Activated T-cell treated with anti-CD3 and anti-CD28 coated beads for 48 hours (primary cell): ENCODE measurements at places on chromosomes 5 and 9.
A peak's percentile ranks its signal among the peaks of the same experiment; 100 is the strongest.

- DNase-seq: no peak
Observed at GRCh38 chr5:79573983-79574890, 38.0 kb upstream of the TENT2 start.

GRCh38 chr5:160379511-160379910, 9.1 kb upstream of the C1QTNF2 start:
- DNase-seq: no peak

DNA sequence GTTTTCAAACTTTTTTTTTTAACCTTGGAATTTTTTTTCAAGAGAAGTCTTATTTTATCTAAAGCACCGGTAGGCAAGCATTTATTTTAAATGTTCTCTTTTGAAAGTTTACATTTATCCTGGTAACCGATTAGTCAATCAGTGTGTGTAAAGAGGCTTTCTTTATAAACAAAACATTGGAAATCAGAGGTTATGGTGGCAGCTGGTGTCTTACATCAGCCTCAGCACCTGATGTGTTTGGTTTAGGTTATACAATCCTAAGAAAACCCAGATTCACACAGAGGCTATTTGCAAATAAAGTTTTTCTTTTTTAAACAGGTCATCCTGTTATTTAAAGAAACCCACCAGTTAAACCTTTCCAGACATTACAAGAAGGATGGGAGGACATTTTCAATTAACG, 173.3 kb upstream of the GDNF start:
- no peak for DNase-seq

- no peak for DNase-seq
Observed at GRCh38 chr5:112762113-112762810, 24.6 kb downstream of the APC start.

GRCh38 chr9:89794918-89795317, 190.1 kb downstream of the GADD45G start:
- no peak for DNase-seq

DNA sequence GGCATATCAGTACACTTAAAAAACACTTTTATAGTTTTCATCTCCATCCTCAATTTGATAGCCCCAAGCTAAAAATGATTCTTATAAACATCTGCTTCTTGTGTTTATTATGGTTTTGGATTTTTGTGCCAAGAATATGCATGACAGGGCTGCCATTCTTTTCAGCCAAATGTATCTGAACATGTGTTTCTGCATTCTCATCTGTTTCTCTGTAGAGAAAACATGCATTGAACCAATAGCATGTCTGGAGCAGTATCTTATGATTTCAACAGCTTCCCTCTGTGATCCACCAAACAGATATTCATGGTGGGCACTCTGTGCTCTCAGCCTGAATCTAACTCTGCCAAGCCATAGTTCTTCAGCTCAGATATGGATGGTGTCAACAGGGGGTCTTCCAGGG, 99.3 kb upstream of the ERCC6L2 start:
- no peak for DNase-seq

DNA sequence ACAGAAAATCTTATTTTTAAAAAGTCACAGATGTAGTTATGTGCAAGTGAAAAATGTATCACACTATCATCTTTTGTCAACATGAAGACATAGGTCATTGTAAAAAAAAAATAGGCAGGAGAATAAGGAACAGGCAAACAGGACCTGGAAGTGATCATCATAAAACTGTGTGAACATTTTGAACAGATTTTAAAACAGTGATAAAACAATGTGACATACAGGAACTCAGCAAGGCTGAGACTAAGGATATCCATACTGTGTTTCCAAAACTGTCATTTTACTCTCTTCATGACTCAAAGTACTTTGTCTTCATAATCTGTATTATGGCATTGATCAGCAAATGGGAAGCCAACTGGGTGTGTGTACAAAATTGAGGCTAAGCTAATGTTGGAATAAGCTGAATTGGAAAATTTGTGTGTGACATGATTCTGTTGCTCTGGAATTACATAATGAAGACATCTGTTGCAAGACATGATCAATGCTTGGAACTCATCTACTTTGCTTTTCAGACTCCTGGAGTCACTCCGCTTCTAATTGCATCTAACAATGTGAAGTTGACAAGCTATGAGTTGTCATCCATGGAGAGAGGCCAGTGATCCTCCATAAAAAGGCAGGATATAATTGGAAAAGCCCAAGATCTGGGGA, 978.7 kb upstream of the NUDT12 start:
- no peak for DNase-seq

- DNase-seq: no peak
Observed at GRCh38 chr9:34591917-34592866, 2.7 kb upstream of the CNTFR start.

DNA sequence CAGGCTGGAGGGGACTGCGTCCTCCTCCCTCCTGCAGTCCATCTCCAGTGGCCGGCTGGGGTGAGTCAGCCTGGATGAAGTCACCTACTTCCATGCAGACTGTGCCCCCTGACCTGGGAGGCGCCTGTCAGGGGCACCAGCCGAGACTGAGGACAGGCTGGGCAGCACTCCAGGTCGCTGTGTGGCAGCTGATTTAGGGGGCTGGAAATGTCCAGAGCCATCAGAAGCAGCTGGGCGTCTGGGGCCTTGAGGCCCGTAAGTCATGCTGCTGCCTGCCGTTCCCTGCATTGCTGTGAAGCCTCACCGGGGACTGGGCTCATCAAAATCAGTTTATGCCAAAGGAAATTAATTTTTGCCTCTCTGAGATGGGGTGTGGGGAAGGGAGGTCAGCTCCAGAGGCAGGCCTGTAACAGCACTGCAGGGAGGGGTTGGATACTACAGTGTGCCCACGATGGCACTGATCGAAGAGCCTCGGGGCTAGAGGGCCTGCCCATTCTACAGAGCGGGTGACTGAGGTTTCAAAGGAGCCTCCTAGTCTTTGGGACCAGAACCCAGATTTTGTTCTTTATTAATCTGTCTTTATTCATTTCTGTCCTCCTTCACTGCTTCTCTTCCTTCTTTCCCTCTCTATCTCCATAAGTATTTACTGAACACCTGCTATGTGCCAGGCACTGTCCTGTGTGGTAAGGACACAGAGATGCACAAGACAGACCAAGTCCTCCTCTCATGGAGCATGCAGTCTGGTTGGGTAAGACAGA, 70.4 kb upstream of the PSD2 start:
- no peak for DNase-seq

DNA sequence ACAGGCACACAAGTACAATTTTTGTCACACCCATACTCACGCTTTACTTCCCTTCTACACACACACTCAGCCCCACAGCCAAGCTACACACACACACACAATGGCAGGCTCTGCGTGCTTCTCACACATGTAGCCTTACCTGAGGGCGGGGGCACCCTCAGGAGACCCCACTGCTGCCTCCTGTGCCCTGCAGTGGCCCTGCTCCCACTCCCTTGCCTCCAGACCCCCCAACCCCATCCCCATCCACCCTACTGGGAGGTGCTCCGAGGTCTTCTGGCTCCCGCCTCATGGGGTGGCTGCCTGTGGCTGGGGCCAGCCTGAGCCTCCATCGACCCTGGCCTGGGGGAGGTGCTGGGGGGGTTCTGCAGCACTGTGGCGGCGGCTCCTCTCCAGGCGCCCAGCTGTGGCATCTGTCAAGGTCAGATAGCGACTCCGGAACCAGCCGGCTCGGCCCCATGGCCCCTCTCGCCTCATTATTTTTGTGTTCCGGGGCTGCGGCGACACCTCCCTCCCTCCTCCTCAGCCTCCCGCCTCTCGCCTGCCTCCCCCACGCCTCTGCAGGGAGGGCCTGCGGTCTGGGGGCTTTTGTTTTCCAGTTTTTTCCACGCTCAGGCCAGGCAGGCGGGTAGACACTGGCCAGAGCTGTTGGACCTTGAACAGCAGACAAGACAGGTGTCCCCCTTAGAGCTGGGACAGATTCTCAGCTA, 21.7 kb downstream of the CXXC5 start:
- DNase-seq: peak; percentile 12

- DNase-seq: no peak
Observed at GRCh38 chr5:109823597-109823996, 133.9 kb downstream of the MAN2A1 start.

GRCh38 chr5:108148715-108149139, 233.2 kb downstream of the FBXL17 start:
- DNase-seq: no peak

DNA sequence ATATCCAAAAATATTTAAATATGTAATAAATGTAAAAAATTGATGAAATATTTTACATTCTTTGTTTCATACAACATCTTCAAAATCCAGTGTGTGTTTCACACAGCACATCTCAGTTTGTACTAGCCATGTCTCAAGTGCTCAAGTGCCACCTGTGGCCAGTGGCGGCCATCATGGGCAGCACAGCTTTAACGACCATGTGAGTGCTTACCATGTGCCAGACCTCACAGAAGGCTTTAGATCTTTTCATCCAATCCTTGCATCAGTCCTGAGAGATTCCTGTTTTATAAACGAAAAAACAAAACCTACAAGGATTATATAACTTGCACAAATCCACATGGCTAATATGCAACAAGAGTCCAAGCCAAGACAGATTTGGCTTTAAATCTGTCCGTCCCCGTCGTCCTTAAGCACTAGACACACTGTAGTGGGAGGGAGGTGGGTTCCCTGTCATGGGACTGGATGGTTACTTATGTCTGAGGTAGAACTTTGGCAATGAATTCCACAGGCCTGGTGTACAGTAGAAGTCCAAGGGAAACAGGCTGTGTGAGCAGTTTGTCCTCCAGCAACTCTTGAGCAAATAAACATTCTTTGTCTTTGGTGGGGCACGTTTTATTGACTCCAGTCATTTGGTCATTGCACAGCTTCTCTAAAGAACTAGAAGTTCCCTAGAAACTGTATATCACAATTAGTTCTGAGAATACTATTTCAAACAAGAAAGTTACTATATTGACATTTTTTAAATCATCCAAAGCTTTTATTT, 25.0 kb upstream of the F2R start:
- no peak for DNase-seq

DNA sequence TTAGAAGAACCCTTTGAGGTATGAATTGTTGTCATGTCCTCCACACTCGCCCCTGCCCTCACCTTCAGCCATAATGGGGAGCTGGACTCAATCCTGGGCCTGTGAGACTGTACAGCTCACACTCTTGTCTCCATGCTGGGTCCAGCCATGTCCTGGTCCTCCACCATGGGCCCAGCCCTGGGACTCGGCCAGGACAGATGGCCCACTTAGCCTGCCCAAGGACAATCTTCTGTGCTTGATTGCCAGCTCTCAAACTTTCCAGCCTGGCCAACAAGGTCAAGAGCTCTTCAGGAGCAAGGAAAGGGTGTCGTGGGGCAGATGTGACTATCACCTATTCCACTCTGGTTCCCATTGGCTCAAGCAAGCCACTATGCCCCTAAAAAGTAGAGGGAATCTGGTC, 90.8 kb downstream of the HRH2 start:
- no peak for DNase-seq

GRCh38 chr9:114486205-114486963, 18.9 kb downstream of the WHRN start:
- no peak for DNase-seq

DNA sequence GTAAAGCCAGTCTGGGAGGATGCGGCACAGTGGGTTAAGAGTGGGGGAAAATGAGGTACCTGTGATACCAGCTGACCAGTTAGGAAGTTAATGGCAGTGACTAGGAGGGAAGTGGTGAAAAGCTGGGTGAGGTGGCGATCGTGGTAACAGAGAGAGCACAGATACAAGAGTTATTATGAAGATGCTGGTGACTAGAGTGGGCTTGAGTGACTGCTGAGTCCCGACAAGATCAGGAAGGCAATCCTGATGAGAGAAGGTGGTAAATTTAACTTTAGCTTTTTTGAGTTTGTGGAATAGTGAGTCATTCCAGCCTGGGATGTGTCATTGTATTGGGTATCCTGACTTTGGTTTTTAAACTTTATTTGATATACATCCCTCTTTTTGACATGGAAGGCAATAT, 38.8 kb downstream of the CMYA5 start:
- DNase-seq: no peak

- no peak for DNase-seq
Observed at GRCh38 chr5:125057912-125058826, 311.7 kb upstream of the ZNF608 start.

GRCh38 chr9:136597141-136597885, 51.5 kb upstream of the NOTCH1 start:
- DNase-seq: no peak

DNA sequence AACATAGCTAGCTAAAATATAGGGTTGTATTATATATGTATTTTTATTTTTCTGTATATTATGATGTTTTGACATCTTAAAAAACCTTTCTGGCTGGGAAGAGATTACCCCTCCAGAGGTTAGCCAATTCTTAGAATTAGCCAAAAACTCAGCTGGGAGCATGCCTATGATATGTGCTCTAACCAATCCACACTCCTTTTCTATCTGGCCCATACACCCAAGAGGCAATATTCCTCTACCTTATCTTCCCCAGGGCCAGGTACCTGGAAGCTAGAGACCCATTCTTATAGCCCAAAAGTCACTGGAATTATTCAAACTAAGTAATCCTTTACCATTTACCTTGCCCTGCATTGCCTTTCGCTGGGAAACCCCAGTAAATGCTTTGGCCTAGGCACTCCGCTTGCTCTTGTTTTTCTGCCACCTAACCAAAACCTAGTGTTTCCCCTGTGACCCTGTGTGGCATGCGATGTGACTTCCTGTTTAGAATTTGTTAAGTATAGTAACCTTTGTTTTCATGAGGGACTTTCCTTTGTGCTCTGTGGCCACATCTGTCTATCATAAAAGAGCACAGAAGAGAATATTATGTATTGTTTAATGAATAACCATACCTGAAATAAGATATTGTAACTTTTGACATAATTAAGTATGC, 37.4 kb downstream of the CSNK1G3 start:
- peak; percentile 6 for DNase-seq

DNA sequence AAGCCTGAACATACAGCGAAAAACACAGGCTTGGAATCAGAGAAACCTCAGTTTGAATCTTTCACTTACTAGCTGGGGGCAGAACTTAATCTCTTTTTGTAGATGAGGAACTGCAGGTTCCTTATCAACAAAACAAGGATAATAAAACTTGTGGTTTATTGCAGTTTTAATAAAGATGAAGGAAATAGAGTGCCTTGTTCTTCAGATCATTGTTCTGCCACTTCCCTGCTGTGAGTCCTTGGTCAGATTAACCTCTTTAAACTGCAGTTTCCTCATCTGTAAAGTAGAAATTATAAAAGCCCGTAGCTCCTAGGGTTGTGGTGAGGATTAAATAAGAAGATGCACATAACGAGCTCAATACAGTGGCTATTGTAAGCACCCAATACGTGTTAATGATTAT, 57.4 kb downstream of the FEM1C start:
- no peak for DNase-seq

DNA sequence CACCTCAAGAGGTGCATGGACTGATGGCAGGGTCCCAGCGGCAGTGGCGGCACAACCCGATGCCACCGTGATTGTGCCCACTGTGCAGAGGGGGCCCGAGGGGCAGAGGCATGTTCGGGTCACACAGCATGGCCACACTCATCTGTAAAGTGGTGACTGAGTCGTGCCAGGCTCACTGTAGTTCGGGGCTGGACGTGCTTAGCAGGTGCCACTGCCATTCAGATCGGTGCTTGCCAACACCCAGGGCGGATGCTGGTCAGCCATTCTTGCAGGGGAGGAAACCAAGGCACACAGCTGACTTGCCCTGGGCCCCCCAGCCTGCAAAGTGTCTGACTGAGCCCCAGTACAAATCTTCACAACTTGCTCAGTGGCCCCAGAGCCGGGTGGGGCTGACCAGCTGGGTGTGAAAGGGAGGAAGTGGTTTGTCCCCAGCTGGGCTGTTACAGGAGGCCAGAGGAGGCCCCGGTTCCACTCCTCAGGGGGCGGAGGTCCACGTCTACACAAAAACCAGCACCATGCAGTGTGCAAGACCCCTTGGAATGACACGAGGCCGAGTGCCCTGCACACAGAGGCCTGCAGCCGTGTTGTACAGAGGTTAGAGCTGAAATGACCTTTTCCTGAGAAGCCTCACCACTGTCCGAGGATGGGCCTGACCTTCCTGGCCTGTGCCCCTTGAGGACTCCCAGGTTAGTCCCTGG, 17.9 kb downstream of the FGD3 start:
- no peak for DNase-seq
